ENCODE measurements at places on chromosomes 3 and 15.

- no peak for DNase-seq
These were observed 177.1 kb downstream of the UACA start for GRCh38 chr15:70586241-70586640.

- no peak for DNase-seq
These were observed 50.6 kb downstream of the CMTM6 start for GRCh38 chr3:32452009-32452408.

DNA sequence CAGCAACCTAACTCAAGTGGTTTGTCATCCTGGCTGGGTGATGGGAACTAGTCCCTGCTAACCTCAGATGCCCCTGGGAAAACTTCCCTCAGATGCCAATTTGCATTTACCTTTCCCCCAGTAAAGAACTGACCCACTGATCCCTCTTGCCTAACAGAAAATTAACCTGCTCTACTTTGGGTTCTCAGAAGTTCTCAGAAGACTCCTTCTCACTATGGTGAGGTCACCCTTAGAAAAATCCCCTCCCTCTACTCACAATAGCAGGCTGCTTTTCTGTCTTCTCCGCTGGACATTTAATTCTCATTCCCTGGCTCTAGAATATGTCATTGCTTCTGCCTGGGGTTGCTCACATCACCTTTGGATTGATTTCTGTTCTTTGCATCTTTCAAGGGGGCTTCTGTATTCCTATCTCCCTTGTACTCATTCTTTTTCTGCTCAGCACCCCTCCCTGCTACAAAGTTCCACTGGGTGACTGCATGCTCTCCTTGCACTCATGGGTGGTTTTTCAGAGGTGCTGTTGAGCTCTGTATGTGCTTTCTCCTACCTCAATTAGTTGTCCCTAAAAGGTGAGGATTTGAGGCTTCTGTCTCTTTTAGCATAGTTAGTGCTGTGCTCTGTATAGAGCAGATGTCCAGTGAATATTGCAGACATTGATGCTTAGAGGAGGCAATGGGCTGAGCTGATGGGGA lies 869 bp downstream of the PLA1A start:
- no peak for DNase-seq

- no peak for DNase-seq
These were observed 85.7 kb downstream of the CYP19A1 start for GRCh38 chr15:51252671-51253070.

GRCh38 chr15:77658304-77658703 lies 25.6 kb upstream of the LINGO1 start:
- no peak for DNase-seq

GRCh38 chr15:74826364-74826819 lies at the start of gene CPLX3:
Gene CPLX3, plus strand, starts transcription at chr15:74826627. Its CDS starts 77 bp downstream, at chr15:74826704.
- DNase-seq, result no peak

- no peak for DNase-seq
These were observed 9.3 kb downstream of the TLE3 start for GRCh38 chr15:70088455-70088854.

DNA sequence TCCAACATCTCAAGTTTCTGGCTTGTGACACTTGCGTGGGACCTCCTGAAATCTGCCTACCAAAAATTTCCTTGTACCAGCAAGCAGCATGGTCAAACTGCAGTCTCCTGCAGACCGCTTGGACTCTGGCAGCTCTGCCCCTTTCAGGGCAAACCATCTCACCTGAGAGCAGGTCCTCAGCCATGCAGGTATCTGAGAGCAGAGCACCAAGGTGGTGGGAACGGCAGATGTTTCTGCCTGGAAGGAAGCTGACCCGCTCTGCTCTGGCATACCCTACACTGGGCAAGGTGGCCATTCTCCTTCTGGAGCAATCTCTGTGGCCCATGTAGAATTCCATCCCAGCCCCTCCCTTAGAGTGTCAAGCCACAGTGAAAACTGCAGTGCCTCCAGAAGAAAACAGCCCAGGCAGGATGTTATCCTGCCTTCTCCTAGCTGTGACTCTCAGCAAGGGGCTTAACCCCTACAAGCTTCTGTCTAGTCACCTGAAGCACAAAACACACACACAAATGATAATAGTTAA lies 21.6 kb downstream of the MESD start:
- DNase-seq, result no peak

DNA sequence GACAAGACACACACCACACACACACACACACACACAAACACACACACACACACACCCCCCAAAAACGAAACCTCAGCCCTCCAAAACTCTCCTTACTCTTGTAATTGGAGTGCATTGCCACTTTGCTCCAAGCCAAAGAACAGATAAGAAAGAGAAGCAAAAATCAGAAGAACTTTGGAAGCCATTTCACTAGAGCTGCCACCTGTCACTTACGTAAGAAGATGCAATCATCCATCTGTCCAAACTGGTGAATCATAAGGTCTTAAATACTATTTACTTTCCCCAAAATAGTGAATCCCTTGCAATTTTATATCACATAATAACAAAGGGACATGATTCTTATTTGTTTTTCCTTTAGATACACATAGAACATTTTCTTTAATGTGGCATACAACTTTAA lies 285.4 kb downstream of the ZBTB20 start:
- no peak for DNase-seq

- no peak for DNase-seq
These were observed 5.5 kb downstream of the CPNE4 start for GRCh38 chr3:132029182-132029902.

DNA sequence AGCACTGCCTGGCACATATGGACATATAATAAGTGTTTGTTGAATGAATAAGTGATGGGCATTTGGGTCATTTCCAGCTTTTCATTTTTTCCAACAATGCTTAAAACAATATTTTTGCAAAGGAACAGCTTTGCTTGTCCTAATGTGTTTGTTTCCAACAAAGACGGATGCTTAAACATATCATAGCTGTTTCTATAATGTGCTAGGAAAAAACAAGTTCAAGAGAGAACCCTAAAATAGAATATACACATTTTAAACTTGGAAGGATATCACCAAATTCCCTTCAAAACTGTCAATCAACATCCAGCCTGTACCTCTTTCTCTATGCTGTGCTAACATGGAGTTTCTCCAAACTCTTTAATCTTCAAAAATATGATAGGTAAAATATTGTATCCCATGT lies 224.5 kb upstream of the WNT5A start:
- DNase-seq, result no peak

- DNase-seq, result no peak
These were observed 46.2 kb downstream of the CTDSPL start for GRCh38 chr3:37907906-37908305.

DNA sequence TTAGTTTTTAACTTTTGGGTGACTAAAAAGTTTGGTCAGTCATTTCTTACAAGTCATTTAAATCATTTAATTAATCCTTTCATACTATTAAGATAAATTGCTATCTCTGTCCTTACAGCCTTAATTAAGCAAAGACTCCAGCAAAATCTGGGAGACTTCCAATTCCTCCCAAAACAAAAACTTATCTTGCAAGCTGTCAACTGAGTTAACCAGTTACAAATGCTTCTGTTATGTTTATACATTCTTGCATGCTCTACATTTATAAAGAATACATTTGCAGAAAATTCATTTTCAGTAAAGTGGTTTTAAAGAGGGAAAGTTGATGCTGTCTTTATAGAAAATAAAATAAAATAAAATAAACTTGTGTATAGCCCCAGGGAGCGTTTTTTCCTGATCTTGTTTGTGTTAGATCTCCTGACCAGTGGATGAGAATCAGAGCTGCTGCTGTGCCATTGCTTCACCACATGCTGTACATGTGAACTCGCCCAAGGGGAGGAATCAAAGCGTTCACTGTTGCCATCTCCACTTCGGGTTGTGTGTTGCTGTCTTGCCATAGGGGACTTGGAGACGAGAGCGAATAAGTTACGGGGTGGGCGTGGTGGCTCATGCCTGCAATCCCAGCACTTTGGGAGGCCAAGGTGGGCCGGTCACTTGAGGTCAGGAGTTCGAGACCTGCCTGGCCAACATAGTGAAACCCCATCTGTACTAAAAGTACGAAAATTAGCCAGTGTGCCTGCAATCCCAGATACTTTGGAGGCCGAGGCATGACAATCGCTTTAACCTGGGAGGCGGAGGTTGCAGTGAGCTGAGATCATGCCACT lies 5.5 kb downstream of the CCR4 start:
- DNase-seq, result no peak

DNA sequence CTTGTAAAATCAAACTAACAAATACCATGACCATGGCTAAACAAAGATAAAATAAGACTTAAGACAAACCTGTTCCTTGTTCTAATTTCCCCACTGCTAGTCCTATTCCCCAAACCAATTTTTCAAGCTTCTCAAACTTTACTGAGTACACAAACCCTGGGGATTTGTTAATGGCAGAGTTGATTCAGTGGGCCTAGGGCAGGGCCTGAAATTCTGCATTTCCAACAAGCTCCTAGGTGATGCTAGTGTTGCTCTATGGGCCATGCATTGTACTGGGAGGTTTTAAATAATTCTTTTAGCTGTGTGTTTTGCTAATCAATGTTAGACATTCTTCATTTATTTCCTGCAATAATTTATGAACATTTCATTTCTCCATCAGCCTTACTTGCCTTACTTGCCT lies 13.3 kb upstream of the CCR9 start:
- DNase-seq, result no peak

DNA sequence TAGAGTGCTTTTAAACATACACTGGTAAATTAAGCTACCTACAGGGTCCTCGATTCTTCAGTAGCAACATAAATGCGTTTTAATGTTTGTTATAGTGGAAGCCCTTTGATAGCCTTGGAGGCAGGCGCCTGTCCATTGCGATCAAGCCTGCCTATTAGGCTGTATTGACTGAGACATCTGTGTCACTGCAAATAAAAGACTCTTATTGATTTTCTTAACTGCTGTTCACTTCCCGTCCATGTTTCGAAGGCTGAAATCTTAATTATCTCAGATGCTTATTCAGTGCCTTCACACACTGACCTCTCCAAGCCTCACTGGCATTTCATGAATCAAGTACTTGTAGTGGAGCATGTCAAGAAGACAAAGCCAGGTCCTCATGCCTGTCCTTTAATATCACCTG lies 51.1 kb downstream of the MAP2K5 start:
- DNase-seq, result no peak

GRCh38 chr3:131328721-131329120 lies 52.9 kb upstream of the NUDT16 start:
- DNase-seq, result no peak

DNA sequence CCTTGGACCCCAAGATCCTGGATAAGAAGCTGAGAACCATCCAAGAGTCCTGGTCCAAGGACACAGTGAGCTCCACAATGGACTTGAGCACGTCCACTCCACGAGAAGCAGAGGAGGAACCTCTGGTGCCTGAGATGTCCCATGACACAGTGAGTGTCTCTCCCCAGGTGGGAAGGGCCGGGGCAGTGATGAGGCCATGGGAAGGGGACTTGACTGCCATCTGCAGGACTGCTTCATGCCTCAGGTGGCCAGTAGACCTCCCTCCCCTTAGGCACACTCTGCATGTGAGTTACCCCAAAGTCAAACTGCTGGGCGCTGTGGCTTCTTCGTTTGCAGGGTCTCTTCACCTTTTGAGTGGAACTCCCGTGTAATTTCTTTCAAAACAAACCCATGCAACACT lies 59.7 kb downstream of the CCDC33 start:
- DNase-seq, result no peak

DNA sequence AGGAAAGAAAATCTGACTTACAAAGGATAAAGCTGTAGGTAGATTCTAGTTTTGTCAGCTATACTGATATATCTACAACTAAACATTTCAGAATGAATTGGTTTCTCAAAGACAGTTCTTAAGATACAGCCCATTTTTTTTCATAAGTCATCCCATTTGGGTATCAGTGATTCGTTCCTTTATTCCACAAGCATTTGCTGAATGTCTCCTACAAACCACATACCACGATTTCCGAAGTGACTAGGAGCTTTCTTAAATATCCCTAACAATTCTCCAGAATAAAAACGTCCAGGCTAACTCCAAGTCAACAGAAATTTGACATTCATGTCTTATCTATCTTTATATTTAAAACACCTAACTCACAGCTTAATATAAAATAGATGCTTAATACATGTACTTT lies 59.8 kb downstream of the TP53BP1 start:
- DNase-seq, result no peak

- no peak for DNase-seq
These were observed 48.8 kb downstream of the PSMD6 start for GRCh38 chr3:63974451-63974850.

GRCh38 chr15:40843261-40843884 lies 475 bp upstream of the SPINT1 start:
- DNase-seq, result no peak

DNA sequence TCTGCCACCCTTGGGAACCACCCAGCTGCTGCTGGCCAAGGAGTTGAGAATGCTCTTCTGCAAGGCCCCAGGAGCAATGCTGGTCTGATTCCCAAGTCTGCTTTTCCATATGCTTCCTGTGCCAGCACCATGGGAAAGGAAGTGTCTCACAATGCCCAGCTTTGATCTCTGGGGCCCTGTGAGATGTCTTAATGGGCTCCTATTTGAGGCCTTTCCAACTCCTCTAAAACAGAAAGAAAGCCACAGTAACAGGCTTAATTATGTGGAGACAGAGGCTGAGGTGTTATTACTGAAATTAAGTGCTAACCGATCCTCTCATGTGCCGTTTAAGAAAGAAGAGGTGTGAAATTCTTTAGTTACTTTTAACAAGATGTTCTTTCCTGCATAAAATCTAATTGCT lies 4.5 kb downstream of the EOGT start:
- DNase-seq, result no peak

DNA sequence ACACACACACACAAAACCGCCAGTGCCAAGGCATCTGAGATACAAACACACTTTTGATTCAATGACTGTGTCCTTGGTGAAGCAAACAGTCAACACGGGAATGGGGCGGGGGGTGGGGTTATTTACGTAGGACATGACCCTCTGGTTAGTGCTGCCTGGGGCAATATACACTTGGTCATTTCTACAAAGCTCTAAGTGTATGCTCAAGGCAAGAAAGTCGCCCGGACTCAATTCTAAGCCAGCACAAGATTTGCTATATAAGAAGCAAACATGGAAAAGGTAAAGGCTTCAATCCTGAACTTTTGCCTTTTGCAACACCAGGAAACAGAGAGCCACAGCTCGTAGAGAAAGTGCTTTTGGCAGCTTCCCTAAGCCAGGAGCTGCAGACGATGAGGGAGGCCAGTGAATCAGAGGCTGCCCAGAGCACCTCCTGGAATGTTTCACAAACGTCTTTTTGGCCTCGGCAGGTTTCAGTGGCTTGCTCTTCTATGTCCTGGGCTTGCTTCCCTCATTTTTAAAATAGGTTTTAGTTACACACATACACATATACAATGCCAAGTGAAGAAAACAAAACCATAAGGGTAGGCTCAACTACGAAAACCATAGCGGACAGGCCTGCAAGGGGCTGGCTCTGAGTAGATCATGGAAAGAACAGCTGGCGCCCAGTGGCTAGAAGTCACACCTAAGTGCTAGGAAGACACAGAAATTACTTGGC lies 73.6 kb downstream of the TM4SF4 start:
- DNase-seq, result no peak

- no peak for DNase-seq
These were observed 136.5 kb upstream of the TSC22D2 start for GRCh38 chr3:150271591-150271960.

- no peak for DNase-seq
These were observed 141.2 kb downstream of the GMNC start for GRCh38 chr3:190721330-190721729.

- DNase-seq, result no peak
These were observed 45.5 kb upstream of the CFAP161 start for GRCh38 chr15:81088470-81089013.

- DNase-seq, result no peak
These were observed 255.6 kb downstream of the ZNF621 start for GRCh38 chr3:40780291-40780924.

All from cortex of kidney (tissue), 1 donor.